ENCODE measurements at places on chromosomes 13 and 19. TPM values are rescaled to one million over a fixed set of nuclear protein-coding genes. Genes with fewer than 3 reads are reported as not detected.

The ZFP14 gene
- 2.2 TPM for total RNA-seq

The VSTM2B gene
- not detected for total RNA-seq

The GARIN5A gene
- total RNA-seq, result 0.21 TPM

The GRIN2D gene
- total RNA-seq, result 0.26 TPM

The CBLC gene
- not detected for total RNA-seq

The CD209 gene
- total RNA-seq, result not detected

The SIGLEC14 gene
- total RNA-seq, result not detected

The CEACAM20 gene
- not detected for total RNA-seq

The EFNB2 gene
- total RNA-seq, result 0.30 TPM

The VSTM1 gene
- not detected for total RNA-seq

The TTC9B gene
- not detected for total RNA-seq

The LILRA2 gene
- not detected for total RNA-seq

The SYT3 gene
- not detected for total RNA-seq

The ZNF229 gene
- not detected for total RNA-seq

The FCAR gene
- total RNA-seq, result not detected

The TUBB4A gene
- total RNA-seq, result 2.8 TPM

The SLAIN1 gene
- total RNA-seq, result 28.7 TPM

The ZNF765 gene
- total RNA-seq, result 11.8 TPM

The DIAPH3 gene
- total RNA-seq, result 26.6 TPM

The CGB8 gene
- not detected for total RNA-seq

The CCDC169 gene
- total RNA-seq, result 0.50 TPM

The FCGBP gene
- total RNA-seq, result 4.7 TPM

The LRFN3 gene
- total RNA-seq, result 11.6 TPM

The ZNF728 gene
- total RNA-seq, result not detected

The ZNF444 gene
- 35.5 TPM for total RNA-seq

The CCDC8 gene
- total RNA-seq, result not detected

The SHISA2 gene
- total RNA-seq, result 2.2 TPM

The PIH1D1 gene
- total RNA-seq, result 135 TPM

The PRR12 gene
- total RNA-seq, result 31.1 TPM

The KLHL1 gene
- not detected for total RNA-seq

The KLF1 gene
- total RNA-seq, result 1.2 TPM

The RDH8 gene
- total RNA-seq, result not detected

The KLK12 gene
- not detected for total RNA-seq

The TGFBR3L gene
- total RNA-seq, result 5.3 TPM

The ICAM5 gene
- total RNA-seq, result 3.8 TPM
